ENCODE measurements at places on chromosomes 7 and 10.

GRCh38 chr7:50530766-50531165, 34.4 kb downstream of the DDC start:
- DNase-seq: no peak

DNA sequence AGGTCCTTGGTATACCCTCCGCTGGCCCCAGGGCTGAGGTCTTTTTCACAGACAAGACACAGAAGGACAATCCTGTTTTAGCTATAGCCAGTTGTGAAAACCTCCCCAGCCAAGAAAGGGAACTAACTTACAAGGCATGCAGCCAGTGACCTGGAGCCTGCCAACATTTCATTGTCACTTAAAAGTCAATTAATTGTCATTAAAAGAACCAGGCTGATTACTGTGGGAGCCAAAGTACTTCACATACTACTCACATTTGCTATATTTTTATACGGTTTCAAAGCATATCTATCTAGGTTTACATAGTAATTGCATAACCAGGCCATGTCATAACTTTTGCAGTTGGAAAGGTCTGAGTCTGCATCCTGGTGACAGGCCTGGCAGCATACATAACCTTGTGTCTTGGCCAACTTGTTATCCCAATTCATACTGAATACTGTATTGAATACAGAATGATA, 31.1 kb downstream of the NRBF2 start:
- DNase-seq: no peak

DNA sequence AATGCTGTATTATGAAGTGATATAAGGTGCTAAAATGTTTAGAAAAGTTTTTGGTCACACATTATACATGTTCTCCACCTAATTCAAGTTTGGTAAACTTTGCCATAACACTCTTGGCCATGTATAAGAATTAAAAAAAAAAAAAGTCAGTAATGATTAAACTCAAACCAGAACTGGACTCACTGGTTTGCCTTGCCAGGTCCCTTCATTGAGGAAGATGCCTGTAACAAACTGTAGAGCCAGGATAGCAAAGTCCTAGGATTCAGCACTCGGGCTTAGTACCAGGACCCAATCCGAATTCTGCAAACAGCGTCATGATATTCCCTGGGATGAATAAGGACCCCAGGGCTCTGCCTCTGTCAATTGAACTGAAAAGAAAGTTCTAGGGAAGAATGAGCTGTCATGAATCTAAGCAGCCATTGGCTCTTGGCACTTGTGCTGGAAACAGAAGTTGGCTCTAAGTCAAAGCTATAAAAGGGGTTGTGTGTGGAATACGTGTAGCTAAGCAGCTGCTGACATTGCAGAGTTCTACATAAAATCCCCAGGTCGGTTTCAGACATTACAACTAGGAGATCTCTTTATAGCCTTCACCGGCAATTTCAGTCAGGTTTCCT, 216.9 kb downstream of the C7orf25 start:
- DNase-seq: no peak

DNA sequence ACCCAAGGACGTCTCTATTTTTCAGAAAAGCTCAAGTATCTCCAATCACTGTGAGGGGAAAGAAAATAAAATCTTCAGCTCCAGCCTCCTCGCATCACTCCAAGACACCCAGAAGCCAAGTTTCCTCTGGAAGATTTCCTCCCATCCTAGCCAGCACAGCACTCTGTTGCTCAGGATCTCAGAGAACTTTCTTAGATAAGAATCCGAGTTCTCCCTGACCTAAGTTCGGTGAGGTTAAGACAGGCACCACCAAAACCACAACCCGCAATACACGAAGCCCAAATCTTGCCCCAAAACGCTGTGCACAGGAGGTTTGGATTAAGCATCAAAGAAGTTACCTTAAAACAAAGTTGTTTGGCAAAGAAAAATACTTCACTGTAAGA, 4.2 kb downstream of the FAM53B start:
- no peak for DNase-seq

Measured in OCI-LY7 (cell line).